Motor neuron (in vitro differentiated cells): ENCODE measurements at places on chromosomes 16 and 17. TPM values are rescaled to one million over a fixed set of nuclear protein-coding genes. Genes with fewer than 3 reads are reported as not detected.

ADORA2B gene
- total RNA-seq = 9.6 and 10.6 TPM in 2 replicates

CLDN6 gene
- 1.7 and 2.4 TPM in 2 replicates for total RNA-seq

TEX14 gene
- total RNA-seq = 0.38 and 0.90 TPM in 2 replicates

SECTM1 gene
- total RNA-seq = 0.38 and 0.55 TPM in 2 replicates

CPHXL2 gene
- total RNA-seq = 0.66 and 1.3 TPM in 2 replicates

CTRB2 gene
- total RNA-seq = 0.39 TPM in 1 of 2 replicates, not detected in the other

KRT14 gene
- 0.78 and 0.85 TPM in 2 replicates for total RNA-seq

STAC2 gene
- 0.41 and 0.42 TPM in 2 replicates for total RNA-seq

UTS2R gene
- total RNA-seq = not detected in 2 replicates

WSCD1 gene
- 25.5 and 26.0 TPM in 2 replicates for total RNA-seq

KRTAP4-3 gene
- total RNA-seq = not detected in 2 replicates

NKD1 gene
- 20.0 and 33.2 TPM in 2 replicates for total RNA-seq

FBXL19 gene
- 29.0 and 33.4 TPM in 2 replicates for total RNA-seq
